Adipocyte (in vitro differentiated cells): ENCODE measurements at places on chromosomes 7 and 10.

DNA sequence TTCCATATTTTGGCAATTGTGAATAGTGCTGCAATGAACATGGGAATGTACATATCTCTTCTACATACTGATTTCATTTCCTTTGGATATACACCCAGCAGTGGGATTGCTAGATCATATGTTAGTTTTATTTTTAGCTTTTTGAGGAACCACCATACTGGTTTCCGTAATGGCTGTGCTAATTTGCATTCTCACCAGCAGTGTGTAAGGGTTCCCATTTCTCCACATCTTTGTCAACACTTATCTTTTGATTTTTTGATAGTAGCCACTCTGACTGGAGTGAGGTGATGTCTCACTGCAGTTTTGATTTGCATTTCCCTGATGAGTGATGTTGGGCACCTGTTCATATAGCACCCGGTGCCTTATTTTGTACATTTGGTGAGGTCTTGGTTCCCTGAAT is 519.6 kb downstream of the REEP3 start:
- no peak for DNase-seq

- no peak for DNase-seq
These were observed 6.9 kb downstream of the GIMAP5 start for GRCh38 chr7:150744041-150744656.

DNA sequence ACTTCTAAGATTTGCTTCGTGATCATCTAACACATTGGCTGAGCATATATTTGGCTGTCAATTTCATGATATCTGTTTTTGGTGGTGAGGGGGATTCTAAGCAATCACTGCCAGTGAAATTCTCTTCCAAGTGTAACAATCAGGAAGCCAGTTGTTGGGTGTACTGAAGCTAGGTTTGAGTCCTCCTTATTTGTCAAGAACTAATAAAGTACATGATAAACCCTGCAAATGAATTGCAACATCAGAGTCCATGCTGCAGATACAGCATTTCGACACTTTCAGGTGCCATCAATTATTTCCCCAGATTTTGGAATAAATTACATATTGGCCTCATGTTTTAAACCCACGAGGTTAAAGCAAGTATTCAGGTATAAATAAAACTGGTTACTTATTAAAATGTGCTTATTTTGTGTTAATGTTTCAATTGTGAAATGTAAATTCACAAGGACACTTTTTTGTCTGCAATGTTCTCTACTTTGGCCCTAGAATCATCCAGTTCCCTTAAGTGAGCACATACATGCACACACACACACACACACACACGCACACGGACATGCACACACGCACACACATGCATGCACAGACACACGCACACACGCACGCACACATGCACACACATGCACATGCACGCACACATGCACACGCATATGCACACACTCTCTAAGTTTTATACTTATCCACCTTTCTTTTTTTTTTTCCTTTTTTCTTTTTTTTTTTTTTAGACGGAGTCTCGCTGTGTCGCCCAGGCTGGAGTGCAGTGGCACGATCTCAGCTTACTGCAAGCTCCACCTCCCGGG is 510.2 kb upstream of the KLF6 start:
- DNase-seq, result no peak

- no peak for DNase-seq
These were observed 66.1 kb downstream of the CALML3 start for GRCh38 chr10:5590816-5591215.

DNA sequence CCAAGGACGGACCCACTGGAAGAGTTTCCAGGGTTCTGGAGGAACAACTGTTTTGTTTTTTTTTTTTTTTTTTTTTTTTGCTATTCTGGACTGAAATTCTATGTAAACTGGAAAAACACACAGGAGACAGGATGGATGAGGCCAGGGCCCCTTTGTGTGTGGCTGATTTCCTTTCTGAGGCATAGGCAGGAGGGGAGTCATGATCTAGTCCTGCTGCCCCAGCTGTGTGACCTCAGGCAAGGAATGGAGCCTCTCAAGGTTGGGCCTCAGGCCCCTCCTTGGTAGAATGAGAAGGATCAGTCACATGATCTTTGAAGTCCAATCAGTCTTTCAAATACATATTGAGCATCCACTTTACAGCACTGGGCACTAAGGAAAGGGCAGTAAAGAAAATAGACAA is 87.6 kb downstream of the SH3PXD2A start:
- no peak for DNase-seq

- no peak for DNase-seq
These were observed 70.8 kb downstream of the CHN2 start for GRCh38 chr7:29265208-29265923.

DNA sequence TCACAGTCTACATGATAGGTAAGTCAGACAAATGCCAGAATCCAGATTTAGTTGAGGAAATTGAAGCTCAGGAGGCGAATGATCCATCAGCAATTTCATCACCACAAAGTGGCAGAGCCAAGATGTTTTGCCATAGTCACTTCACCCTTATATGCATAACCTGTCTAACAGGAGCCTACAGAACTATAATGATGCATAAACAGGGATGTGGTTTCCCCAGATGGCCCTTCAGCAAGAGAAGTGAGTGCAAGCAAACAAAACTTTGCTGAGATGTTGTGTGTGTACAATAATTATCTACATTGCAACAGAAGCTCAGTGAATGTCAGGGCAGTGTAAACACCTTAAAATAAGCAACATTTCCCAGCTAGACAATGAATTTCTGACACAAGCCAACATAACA is 28.6 kb downstream of the PON3 start:
- DNase-seq, result no peak

DNA sequence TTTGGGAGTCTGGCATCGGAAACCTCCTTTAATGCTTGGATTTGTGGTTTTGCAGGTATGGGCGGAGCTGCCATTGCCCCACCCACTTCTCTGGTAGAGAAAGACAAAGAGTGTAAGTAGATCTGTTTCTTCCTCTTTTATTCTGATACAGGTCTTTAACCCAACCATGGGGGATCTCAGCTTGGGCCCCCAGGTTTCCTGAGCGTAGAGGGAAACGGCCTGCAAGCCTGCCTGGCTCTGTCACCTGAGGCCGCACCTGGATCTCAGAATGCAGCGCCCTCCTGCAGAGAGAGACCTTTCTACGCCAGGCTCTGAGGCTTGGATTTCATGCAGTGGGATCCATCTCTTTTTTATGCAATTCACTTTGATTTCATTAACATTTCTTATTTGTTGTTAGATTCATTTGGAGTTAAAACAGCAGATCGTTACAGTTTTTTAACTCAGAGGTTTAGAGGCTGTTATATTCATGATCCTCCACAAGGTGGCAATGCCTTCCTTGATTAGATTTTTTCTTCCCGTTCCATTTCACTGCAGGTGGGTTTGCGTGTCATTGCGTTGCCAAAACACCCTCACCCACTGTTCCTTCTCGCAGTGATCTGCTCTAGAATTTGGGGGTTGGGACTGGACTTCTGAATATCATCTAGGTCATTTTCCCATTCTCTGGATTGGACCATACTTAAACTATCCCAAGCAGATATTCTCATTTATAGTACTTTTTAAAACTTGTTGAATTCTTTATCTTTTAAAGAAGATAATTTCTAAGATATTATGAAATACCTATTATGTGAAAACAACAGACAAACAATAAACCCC is 20.0 kb downstream of the RBM17 start:
- peak; percentile 79 for DNase-seq

DNA sequence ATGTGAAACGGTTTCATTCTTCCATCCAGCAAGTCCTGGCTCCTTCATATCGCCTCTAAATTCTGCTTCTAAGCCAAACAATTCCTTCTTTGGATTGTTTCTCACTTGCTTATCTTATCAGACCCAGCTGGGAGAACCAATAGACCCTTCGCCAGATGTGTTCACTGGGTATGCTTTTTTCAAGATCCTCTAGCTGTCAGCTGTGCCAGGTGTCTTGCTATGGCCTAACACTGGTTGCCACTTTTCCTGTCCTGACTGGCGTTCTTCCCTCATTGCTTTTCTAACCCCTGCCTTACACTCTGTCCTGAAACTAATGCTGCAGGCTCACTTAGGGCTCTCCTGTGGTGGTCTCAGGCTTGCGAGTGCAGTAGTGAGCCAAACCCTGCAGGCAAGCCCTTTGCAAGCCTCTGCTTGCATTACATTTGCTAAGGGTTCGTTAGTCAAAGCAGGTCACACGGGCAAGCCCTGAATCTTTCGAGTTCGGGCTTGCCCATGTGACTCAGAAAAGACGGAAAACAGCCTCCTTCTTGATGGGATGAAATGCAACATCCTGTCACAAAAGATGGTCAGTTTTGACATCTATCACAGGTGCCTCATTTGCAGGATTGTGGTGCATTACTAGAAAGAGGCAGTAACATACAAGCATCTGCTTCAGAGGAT is 92.8 kb downstream of the VWC2 start:
- DNase-seq, result no peak

GRCh38 chr7:49791088-49791741 is 17.8 kb downstream of the VWC2 start:
- no peak for DNase-seq

GRCh38 chr10:91681361-91682276 is 48.7 kb upstream of the PPP1R3C start:
- no peak for DNase-seq

DNA sequence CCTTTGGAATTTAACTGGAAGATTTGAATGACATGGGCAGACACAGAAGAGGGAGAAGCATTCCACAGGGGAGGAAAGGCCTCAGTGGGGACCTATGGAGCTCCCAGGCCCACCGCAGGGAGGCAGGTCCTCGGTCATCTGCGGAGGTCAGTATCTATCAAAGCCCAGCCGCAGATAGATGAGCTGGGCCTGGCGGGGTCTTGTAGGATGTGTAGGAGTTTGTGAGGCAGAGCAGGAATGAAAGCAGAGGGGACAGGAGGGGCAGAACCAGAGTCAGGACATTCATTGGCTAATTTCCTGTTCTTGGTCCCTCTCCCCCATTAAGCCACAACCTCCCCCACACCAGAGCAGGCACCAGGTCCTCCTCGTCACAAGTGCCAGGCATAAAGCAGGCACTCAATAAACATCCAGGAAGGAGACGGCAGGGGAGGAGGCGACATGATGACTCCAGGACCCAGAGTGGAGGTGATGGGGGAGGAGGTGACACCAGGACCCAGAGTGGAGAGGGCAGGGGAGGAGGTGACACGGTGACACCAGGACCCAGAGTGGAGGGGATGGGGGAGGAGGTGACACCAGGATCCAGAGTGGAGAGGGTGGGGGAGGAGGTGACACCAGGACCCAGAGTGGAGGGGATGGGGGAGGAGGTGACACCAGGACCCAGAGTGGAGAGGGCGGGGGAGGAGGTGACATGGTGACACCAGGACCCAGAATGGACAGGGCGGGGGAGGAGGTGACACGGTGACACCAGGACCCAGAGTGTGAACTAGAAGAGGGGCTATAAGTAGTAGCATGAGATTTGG is 83.7 kb upstream of the PDGFA start:
- DNase-seq, result no peak

GRCh38 chr10:47457528-47457820 is 26.4 kb downstream of the ANXA8 start:
- no peak for DNase-seq

DNA sequence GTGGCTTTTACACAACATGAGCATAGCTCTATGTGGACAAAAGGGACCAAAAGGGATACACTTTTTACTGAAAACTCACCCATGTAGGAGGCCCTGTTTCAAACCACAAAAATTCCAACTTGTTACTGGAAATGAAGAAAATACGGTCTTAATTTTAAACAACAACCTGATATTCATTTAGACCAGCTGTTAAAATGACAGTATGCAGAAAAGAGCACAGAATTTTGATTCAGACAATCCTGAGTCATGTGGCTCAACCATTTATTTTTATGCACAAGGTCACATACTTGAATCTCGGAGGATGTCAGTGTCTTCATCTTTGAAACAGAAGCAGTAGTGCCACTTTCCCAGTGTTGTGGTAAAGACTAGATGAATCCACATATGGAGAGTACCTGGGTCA is 426.5 kb upstream of the NFE2L3 start:
- peak; percentile 15 for DNase-seq

DNA sequence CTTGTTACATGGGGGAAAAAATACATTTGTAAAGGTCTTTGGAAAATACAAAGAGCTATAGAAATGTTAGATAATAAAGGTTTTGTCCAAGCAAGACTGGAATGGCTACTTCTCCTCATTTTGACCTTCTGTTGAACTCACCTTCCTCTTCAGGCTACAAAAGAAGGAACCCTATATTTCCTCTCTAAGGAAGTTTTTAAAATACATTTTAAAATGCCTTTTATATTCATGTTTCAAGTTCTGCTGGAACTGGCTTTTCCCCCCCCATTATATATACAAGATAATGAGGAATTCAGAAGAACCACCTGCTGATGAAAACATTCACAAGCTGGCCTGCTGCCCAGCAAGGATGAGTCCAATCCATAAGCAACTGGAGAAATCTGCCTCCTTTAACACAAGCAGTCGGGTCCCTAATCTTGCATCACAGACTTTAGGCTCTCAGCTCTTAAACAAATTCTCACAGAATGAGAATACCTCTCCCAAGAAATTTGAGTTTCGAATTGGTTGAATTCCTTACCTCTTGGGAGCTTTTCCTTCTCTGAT is 44.6 kb downstream of the MTERF1 start:
- no peak for DNase-seq

GRCh38 chr7:150972023-150972468 is 6.1 kb downstream of the KCNH2 start:
- DNase-seq, result no peak

DNA sequence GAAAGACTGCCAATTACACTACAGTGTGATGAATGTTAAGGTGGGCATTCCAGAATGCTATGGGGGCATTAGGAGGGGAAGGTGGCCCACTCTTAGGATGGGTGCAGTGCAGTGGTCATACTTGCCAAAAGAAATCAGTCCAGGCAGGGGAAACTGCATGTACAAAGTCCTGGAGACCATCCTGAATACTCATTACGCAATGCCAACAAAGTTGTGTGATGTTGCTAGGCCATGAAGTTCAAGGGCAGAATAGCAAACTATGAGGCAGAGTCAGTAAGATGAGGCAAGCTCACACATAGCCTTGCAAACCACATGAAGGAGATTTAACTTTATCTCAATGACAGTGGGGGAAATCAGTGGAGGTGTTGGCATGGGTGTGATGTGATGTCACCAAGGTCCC is 49.8 kb upstream of the SLC35B4 start:
- peak; percentile 16 for DNase-seq

GRCh38 chr10:17265468-17265867 is 37.4 kb downstream of the VIM start:
- DNase-seq, result no peak
